ENCODE measurements at places on chromosomes 6 and 20.

DNA sequence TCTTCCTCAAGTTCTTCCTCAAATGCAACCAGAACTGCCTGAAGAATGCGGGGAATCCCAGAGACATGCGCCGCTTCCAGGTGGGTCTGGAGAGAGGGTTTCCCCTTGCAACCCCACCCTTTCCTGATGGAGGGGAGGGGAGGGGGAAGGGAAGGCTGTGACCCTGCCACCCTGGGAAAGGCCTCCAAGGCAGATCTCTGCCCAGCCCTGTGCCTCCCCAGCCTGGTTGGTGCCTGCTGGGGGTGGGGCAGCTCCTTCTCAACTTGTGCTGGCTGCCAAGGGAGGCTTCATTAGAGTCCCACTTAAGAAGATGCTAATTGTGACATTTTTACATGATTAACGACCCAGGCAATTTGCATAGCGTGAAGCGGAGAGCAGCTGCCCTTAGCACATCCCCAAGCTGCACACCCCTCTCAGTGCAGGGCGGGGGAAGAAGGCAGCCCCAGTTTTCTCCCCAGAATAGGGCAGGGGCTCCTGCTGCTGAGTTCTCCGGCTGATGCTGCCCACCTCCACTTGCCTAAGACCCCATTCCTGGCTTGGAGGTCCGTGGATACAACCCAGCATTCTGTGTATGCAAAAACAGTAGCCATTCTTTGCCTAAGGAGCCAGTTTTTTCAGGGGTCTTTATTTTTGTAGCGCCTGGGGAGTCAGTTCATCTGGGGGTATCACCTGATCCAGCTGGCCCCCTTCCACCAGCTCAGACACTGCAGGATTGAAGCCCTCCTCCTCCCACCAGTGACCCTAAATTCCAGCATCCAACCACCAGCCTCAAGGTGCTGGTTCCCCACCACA, 51.7 kb downstream of the CPXM1 start:
- DNase-seq, result no peak

DNA sequence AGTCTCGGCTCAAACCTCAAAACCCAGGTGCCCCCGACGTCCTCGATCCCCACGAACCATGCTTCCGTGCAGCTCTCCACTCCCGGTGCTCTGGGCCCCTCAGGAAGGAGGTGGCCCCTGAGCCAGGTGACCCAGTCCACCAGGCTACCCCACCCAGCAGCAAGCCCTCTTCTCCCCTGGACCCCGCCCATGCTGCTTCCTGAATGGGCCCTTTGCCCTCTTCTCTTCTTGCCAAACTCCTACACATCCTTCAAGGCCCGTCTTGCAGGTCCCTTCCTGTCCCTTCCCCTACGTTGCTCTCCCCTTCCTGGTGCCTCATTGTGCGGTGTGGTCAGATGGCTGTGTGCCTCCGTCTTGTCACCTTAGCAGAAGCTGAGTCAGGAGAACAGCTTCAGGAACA, 3.4 kb upstream of the GATA5 start:
- no peak for DNase-seq

GRCh38 chr6:135983718-135984343, 132.3 kb downstream of the PDE7B start:
- no peak for DNase-seq

- no peak for DNase-seq
These were observed 10.0 kb downstream of the AHCY start for GRCh38 chr20:34293119-34293518.

- DNase-seq, result peak; percentile 33
These were observed 14.3 kb downstream of the GRM4 start for GRCh38 chr6:34131326-34132290.

- no peak for DNase-seq
These were observed 1.6 kb upstream of the TCF21 start for GRCh38 chr6:133887156-133887879.

DNA sequence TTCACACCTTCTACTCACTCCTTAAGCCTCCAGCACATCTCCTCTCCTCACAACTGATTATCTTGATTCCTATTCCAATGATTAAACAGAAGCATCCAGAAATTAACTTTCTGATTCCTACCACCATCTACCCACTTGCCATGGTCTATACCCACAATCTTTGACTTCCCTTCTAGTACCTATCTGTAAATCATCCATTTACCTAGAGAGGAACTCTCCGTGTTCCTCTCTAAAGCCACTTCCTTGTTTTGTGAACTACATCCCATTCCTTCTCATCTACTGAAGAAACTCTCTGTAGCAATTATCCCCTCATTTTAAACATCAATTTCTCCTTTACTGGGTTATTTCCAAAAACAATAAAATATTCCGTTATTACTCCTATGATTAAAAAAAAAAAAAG, 167.3 kb downstream of the ARHGAP18 start:
- no peak for DNase-seq

GRCh38 chr20:44733341-44734069, 12.2 kb upstream of the KCNK15 start:
- peak; percentile 53 for DNase-seq

- no peak for DNase-seq
These were observed 14.4 kb downstream of the MKKS start for GRCh38 chr20:10419550-10420133.

GRCh38 chr6:122426597-122426996, 27.1 kb downstream of the HSF2 start:
- DNase-seq, result no peak

GRCh38 chr6:40779409-40779808, 192.2 kb upstream of the LRFN2 start:
- no peak for DNase-seq

Data from NCI-H2029 (cell line).